NCI-H2081 treated with DMSO at 0.1 percent for 48 hours (cell line): ENCODE measurements at places on chromosomes 1 and 21.

- DNase-seq = no peak
Measured at GRCh38 chr1:11985851-11986250, 5.6 kb downstream of the MFN2 start.

DNA sequence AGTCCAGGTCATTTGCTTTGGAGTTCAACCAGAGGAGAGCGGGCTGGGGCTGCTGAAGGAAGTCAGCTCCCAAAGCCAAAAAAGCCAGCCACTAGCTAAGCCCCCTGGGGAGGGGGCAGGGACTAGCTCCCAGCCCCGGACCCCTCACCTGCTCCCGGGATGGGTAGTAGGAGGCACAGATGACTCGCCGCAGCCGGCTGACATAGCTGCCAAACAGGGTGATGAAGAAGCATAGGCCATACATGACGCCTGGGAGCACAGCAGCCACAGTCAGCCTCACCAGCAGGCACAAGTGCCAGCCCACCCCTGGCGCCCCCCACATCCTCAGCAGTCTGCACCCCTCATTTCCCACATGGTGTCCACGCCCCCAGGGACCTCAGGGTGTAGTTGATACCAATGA lies 7.4 kb downstream of the DCST2 start:
- DNase-seq = no peak

- DNase-seq = no peak
Measured at GRCh38 chr1:28395181-28395580, 25.6 kb downstream of the PHACTR4 start.

GRCh38 chr1:20302108-20302471 lies 11.4 kb downstream of the VWA5B1 start:
- no peak for DNase-seq

DNA sequence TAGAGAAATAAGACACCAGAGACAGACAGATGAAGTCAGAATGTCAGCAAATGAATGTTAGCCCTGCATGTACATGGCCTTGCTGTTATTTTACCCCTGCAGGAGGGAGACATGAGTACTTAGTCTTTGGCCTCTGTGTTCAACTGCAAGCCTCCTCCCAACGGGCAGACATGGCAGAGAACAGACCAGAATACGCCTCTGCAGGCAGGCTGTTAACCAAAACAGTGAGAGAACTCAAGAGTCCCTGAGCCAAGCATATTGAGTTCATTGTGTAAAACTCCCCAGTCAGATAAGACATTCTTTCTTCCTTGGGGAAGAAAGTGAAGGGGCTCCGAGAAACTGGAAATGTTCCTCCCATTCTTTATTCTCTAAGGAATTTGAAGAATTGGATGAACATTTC lies 150.9 kb downstream of the PHTF1 start:
- DNase-seq = no peak

DNA sequence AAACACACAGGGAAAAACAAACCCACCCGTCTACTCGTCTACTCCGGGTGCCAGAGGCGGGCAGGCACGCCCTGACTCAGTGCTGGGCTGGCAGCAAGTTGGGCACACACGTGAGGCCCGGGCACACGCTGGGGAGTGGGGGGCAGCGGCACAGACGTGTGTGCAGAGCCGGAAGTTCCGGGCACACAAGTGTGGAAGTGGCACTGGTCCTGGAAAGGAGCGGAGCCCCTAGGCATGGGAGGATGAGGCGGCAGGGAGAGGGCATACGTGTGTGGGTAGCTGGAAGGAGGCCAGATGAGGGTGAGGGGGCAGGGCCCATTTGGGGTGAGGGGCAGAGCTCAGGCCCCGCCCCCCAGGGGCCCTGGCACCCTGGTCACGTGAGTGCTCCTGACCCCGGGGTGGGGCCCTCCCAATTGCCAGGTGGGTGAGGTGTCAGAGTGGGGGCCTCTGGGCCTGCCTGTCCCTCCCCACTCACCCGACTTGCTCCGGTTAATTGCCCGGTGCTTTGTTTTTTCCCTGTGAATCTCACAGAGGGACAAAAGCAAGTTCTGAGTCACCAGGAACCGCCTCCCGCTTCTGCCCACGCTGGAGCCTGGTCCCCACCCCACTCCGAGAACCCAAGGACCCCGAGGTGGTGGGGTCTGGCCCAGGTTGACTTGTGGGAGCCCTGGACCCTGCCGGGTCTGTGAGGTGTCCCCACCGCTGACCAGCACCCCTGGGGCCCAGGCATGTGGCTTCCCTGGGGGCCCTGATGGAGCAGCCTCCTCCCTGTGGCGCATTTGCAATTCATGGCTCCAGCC lies 104.8 kb upstream of the CASZ1 start:
- DNase-seq = no peak

GRCh38 chr1:21781815-21782348 lies 1.1 kb downstream of the USP48 start:
- no peak for DNase-seq

- DNase-seq = no peak
Measured at GRCh38 chr21:34223376-34223775, 140.4 kb upstream of the KCNE2 start.

DNA sequence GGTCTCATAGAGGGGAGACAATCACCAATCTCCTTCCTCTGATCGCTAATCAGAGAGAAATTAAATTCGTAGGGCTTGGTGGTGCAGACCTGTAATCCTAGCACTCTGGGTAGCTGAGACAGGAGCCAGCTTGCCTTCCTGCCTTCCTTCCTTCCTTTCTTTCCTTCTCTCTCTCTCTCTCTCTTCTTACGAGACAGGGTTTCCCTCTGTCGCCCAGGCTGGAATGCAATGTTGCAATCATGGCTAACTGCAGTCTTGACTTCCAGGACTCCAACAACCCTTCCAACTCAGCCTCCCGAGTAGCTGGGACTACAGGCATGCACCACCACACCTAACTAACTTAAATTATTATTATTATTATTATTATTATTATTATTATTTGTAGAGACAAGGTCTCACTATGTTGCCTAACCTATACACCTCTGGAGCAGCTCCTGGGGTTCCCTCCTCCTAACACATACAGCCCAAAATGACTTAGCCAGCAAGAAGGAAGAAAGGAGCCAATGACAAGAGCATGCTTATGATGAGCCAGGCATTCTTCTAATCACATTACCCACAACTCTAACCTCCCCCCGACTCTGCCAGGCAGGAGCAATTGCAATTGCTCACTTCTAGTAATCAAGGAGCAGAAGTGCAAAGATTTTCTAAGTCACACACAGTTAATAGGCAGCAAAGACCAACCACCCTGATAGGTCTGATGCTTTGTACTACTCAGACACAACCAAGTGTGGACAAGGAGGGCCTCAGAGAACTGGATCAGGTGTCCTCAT lies 105.4 kb upstream of the F3 start:
- no peak for DNase-seq

GRCh38 chr1:54111624-54112023 lies 41.2 kb downstream of the CDCP2 start:
- DNase-seq = no peak

DNA sequence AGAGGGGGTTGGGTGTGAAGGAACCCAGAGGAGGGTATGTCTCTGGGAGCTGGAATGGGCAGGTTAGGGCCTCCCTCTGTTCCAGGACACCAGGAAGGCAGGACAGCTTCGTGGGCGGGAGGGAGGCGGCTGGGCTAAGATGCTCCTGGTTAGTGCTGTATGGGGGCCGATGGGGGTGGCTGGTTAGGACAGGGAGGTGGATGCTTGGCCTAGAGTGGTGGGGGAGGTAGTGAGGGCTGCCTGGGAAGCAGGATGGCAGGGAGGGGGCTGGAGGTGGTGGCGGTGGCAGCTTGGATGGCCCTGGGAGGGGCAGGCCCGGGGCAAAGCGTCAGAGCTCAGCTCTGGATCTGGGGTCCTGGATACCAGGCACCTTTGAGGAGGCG lies 6.2 kb upstream of the MMP23B start:
- DNase-seq = no peak

GRCh38 chr21:42534421-42535378 lies 21.0 kb downstream of the SLC37A1 start:
- DNase-seq = peak; percentile 3

DNA sequence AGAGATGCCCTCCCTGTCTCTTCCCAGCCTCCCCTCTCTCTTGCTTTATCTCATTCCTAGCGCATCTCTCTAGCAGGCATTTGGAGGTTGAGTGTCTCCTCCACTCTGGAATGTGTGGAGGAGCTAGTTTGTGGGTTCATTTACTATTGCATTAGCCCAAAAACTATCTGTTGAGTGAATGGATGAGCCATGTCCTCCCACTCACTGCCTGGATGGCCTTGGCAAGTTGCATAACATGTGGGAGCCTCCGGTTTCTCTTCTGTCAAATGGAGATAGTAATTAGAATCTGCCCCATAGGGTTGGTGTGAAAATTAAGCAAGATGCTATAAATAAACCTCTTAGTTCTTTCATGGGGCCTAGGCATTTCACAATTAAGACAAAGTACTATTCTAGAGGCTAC lies 181.8 kb downstream of the KAZN start:
- no peak for DNase-seq

- peak; percentile 35 for DNase-seq
Measured at GRCh38 chr1:202113690-202114300, 8.9 kb upstream of the GPR37L1 start.

- no peak for DNase-seq
Measured at GRCh38 chr1:147246044-147246690, 3.7 kb downstream of the CHD1L start.

DNA sequence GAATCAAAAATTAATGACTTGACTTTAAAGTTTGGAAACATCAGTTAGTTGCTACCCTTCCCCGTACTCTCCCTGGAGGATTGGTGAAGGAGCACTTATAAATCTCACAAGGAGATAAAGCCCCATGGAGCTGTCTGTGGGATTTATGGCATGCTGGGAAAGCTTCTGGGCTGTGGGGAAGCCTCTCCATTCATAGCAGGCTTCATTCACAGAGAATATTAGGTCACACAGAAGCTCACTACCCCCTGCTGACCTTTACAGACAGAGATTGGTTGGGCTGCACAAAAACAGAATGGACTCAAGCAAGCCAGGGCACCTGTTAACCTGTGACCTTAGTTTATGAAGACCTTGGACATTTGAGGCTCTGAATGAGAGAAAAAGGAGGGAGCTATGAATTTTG lies 32.1 kb downstream of the RGL1 start:
- no peak for DNase-seq

GRCh38 chr1:195934817-195935553 lies 673.3 kb downstream of the KCNT2 start:
- peak; percentile 88 for DNase-seq

- DNase-seq = no peak
Measured at GRCh38 chr1:195617106-195617505, 991.1 kb downstream of the KCNT2 start.
